HT-29 (cell line): ENCODE measurements at places on chromosomes 16 and 17. TPM values are rescaled to one million over a fixed set of nuclear protein-coding genes. Genes with fewer than 3 reads are reported as not detected.

- peak; percentile 97 for DNase-seq
These were observed 63.3 kb downstream of the TUBD1 start for GRCh38 chr17:59829217-59830006.

DNA sequence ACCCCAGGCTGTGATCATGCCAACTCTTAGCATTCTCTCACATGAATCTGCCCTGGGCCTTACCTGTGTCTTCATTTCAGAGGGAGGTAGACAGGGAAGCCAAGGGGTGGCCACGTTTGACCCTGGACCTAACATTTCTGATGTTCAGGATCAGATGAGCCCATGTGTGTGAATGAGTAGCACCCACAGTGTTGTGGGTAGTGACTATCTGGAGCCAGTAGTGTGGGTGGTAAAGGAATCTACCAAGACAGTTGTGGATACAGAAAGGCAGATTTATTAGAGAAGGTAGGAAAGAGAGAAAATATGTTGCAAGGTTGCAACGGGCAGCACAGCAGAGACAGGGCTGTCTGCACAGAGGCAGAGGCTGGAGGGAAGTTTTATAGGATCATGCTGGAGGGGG, 60.5 kb downstream of the TK2 start:
- DNase-seq = no peak

C16orf96 gene
- not detected in 2 replicates for total RNA-seq

GRCh38 chr16:78175287-78175686, 75.8 kb downstream of the WWOX start:
- DNase-seq = no peak

DNA sequence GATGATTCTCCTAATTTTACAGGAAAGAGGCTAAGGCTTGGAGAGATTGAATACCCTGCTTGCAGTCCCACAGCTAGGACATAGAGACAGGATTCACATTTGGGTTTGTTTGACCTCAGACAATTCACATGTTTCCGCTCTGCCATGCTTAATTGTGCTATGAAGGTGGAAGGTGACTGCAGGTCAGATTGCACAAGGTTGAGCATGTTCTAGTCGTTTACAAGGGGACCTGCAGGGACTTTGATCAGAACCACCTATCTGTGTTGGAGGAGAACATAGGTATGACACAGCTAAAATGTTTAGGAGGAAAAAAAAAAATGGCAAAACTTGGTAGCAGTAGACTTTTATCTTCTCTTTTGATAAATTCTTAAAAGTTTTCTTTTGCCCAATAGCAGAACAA, 4.9 kb upstream of the ANKFN1 start:
- DNase-seq = no peak

DNA sequence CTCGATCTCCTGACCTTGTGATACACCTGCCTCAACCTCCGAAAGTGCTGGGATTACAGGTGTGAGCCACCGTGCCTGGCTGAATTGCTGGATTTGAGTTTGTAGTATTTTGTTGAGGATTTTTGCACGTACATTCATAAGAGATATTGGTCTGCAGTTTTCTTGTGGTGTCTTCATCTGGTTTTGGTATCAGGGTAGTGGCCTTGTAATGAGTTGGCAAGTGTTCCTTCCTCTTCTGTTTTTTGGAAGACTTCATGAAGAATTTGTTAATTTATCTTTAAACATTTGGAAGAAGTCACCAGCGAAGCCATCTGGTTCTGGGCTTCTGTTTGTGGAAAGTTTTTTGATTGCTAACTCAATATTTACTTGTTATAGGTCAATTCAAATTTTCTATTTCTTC, 26.9 kb downstream of the SPNS3 start:
- DNase-seq = no peak
